T-helper 1 cell (primary cell): ENCODE measurements at places on chromosomes 16 and 17.

- no peak for DNase-seq
These were observed 7.0 kb upstream of the CBFA2T3 start for GRCh38 chr16:88983771-88984687.

DNA sequence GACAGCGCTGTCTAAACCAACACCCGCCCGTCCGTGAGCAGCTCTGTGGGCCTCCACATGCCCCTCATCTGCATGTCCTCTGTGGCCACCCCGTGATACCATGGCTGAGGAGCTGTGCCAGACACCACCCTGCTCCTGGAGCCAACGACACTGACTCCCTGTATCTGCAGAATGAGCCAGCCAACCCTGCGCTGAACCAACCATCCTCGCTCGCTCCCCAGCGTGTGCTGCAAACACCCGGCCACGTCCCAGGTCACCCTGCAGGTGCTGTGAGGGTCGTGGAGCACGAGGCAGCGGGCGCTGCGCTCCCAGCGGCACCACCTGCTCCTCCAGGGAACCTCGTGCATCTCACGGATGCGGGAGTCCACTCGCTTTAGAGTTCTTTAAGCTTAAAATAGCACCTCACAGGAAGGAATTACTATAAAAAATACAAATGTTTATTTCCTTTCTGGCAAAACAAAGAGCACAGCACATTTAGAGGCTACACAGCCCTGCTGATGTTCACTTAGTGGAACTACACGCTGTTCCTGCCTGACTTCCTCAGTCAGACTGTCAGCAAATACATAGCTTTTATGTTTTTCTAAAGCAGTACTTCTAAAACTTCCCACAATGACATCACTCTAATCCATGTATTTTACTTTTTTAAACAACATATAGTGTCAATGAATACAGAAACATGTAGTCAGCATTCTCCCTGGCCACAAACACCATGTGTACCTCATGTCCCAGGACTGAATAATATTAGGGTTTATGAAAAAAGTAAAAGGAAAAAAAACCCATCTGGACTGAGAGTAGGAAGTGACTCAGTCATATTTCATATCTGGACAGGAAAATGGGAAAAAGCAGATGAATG lies 43.5 kb downstream of the MAP1LC3B start:
- DNase-seq: no peak

DNA sequence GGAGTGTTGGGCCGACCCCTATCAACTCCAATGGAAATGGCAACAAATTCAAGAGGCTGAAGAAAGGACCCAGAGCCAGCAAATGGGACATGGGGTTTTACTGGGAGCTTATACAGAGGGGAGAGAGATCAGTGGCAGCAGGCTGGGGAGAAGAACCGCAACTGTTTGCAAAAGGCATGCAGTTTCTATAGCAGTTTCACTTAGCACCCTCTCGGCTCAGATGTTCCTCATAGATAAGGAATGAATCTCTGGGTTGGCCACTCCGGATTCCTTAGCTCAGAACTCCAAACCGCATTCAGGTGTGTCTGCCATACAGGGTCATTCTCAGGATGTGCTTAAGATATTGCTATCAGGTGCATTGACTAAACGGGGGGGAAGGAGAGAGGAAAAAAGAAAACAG lies 71.1 kb upstream of the RPL38 start:
- DNase-seq: no peak

DNA sequence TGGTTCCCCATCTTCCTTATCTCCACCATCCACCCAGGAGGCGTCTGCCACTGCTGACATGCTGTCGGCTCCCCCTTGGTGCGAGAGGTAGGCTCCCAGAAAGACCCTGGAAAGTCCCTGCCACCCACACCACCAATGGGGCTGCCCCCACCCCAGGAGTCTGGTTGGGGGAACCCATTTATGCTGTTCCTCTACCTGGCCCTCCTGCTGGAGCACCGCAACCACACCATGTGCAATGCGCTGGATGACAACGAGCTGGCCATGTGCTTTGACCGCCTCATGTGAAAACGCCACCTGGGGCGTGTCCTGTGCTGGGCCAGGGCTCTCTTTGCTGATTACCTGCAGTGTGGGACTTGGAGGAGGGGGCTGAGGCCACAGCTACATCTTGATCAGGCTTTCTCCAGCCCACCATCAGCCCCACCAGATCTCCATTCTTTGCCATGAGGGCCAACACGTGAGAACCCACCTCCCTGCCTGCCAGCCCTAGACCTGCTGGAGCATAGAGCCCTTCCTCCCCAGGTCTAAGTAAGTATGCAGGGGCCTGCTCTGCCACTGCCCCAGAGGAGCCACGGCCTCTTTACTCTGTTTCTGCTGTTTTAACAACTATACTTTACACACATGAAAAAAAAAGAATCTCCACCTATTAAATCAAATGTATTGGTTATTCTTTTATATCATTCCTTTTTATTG lies 7.9 kb upstream of the ALDH3A1 start:
- no peak for DNase-seq

DNA sequence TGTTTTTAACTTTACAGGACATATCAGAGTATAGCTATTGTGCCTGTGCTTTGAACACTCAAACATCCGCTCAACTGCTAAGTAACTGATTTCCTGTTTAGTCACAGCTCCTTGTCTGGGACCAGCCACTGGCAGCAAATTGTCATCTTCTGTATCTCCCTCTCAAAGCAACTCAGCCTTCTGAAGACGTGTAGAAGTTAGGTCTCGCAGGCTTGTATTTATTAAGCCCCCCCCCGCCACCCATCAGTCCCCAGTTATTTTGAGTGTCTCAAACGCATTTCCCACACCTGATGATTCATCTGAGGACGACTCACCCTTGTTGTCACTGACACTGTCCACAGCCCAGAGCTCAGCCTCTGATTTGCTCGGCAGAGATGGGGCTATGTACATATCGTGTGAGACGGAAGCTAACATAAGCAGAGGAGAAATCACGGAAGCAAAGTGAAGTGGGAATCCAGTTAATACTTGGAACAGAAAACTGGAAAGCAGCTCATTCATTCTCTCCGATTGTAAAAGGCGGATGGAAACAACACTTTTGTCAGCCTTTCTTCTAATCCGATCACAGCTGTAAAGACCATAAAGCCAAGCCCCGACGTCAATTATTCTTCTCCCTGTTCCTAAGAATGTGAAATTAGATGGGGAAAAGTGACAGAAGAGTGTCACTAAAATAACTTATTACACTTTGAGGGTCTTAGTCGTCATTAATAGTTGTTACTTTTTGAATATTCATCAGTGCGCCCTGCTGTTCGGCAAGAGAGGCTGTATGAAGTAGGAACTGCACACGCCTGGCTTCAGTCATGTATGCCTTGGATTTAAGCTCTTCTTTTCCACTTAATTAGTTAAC lies 64.2 kb downstream of the PITPNC1 start:
- DNase-seq: peak; percentile 65

DNA sequence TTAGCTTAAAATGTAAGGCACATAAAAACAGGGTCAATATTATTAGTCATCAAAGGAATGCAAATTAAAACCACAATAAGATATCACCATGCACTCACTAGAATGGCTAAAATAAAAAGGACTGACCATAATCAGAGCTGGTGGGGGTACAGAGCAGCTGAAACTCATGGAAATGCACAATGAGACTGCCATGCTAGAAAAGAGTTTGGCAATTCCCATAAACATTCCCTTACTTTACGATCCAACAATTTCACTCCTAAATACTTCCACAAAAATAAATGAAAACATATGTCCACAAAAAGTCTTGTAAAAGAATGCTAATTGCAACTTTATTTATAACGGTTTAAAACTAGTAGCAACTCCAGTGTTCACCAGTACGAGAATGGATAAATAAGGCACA lies 36.1 kb upstream of the ERCC4 start:
- DNase-seq: no peak

DNA sequence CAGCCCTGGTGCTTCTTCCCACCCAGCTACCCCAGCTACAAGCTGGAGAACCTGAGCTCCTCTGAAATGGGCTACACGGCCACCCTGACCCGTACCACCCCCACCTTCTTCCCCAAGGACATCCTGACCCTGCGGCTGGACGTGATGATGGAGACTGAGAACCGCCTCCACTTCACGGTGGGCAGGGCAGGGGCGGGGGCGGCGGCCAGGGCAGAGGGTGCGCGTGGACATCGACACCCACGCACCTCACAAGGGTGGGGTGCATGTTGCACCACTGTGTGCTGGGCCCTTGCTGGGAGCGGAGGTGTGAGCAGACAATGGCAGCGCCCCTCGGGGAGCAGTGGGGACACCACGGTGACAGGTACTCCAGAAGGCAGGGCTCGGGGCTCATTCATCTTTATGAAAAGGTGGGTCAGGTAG lies 3.6 kb downstream of the GAA start:
- no peak for DNase-seq
